ENCODE measurements at places on chromosomes 2 and 18.
A peak's percentile ranks its signal among the peaks of the same experiment; 100 is the strongest.

DNA sequence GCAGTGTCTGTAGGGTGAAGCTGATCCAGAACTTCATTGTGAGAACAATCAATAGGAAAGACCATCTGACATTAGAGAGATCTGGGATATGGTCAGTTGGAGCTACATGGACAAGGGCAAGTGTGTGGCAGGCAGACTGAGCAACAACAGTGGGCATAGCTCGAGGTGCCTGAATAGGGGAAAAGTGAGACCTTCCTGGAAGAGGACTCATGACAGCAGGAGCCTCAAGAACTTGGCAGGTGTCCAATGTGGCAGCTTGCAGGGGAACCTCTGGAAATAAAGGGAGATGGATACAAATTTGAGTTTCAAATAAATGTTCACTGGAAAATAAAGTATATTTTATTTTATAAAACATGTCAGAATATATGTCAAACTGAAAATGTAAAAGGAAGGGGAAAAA, 117.9 kb downstream of the TANC1 start:
- peak; percentile 61 for DNase-seq

- peak; percentile 55 for DNase-seq
These were observed 46.7 kb downstream of the DAPL1 start for GRCh38 chr2:158841850-158842249.

DNA sequence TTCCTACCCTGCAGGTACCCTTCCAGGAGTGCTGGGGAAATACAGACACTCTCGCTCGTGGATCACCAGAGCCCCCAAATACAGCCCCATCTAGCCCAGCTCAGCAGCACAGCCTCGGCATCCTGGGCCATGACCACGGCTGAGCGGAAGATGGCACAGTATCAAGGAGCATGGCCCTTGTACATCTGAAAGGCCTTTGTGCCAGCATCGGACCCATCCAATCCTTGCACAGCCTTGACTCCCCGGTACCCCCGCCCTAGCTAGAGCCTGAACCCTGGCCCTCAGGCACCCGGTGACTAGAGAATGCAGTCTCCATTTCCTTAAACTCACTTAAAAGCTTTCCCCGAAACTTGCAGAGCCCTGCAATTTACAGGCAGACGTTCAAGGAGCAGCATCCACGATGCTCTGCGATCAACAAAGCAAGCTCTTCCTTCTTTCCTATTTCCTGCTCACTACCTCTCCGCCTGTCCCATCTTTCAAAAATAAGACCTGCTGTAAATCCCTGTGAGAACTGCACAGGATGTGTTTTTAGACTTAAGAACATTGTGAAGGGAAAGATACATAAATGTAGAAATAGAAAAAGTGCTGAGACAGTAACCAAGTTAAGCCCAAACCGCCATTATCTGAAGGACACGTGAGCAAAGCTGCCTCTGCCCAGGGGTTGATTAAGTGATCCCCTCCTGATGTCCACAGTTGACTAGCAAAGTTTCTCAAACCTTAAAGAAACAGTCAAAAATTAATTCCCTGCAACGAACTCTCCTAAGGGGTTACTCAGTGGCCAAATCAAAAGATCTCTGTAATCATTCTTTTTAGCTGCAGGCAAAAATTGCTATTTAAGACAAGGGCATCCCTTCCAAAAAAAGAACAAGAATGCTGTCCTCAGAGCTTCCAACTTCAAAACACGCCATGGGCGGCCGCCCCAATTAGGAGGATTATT, 48.5 kb downstream of the ZNF516 start:
- no peak for DNase-seq

DNA sequence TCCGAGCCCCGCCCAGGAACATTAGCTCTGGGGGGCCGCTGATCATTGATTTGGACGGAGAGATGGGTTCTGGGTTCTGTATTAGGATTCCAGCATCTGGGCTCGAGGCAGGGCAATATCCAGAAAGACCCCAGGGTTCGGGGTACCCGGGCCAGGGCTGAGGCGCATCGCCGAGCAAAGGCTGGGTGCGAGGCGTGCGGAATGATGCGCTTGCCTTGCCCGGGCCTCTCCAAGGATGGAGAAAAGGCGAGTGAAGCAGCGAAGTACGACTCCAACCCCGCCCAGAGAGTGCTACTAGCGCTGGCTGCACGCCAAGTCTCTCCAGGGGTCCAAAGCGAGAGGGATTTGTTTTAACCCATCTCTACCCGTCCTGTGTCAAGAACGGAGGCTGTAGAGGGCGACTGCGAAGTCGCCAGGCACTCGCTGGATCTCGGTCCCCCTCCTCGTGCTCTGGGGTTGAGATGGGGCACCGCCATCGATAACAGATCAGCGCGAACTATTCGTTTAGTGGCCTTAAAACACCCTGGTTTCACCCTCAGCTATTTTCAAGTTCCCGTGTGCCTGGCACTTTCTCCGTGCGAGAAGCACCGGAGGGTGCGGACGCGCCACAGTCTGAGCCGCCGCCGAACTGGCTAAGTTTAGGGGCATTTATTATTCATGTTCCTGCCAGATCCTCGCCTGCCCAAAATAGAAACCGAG, 1.9 kb downstream of the ADCYAP1 start:
- no peak for DNase-seq

DNA sequence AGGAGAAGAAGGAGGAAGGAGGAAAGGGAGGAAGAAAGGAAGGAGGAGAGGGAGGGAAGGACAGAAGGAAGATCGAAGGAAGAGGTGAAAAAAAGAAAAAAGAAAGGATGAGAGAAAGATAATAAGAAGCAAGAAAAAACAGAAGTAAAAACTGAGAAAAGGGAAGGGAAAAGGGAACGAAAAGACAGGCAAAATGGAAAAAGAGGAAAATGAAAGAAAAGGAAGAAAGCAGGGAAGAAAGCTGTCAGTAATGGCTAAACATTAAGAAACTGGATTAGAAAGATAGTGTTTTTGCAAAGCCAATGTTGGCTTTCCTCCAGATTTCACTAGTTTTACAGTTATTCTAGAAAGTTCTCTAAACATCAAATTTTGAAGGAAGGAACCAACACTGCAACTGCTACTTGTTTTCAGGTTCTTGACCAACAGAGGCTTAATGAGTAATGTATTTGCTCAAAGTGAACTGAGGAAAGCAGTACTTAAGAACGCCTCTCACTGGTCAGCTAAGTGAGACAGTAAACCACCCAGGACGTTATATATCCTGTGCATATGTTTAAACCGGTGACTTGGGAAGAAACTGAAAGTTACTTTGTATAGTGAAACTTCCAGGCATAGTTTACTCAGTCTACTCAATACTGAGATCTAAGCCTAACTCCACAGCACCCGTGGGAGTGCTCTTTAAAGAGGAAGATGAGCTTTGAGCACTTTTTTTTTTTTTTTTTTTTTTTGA, 286.2 kb upstream of the TRIB2 start:
- no peak for DNase-seq

GRCh38 chr2:54329482-54330161, 73.6 kb upstream of the TSPYL6 start:
- DNase-seq = peak; percentile 70

DNA sequence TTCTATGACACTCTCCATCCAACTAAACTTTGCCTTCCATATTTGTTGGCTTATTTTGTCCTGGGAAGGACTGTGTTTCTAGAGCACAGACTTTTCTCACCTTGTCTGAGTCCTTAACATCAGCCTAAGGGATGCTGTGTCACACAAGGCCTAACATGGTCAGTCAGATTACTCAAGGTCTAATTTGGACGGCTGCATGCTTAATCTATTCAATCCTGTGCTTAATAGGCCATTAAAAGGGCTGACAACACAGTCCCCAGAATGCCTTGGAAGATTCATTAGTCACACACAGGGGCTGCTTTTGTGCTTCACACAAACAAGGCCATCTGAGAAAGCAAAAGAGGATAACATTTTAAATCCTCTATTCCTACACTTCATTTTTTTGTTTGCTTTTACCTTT, 84.0 kb downstream of the DYNAP start:
- no peak for DNase-seq

DNA sequence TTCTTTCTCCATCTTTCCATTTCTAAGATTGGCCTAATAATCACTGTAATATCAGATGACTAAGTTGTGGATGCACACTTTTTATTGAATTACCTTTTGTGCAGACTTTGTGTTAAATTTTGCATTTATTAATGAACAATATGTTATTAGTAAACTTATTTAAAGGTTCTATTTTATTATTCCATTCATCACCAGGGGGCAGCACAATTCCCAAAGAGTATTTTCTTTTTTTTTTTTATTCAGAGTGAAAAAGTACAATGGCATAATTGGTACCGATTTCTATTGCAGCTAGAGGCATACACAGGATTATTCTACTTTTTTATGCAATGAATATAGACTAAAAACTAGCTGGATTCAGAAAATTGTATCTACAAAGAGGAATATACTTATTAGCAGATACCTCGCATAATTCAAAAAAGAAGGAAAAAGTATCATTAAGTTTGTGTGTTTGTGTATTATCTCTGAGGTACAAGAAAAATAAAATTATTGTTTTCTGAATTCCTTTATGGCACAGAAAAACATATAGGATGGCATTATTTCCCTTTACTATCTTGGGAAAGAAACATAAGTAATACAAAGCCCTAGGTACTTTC, 390.6 kb downstream of the ERBB4 start:
- DNase-seq = peak; percentile 51

DNA sequence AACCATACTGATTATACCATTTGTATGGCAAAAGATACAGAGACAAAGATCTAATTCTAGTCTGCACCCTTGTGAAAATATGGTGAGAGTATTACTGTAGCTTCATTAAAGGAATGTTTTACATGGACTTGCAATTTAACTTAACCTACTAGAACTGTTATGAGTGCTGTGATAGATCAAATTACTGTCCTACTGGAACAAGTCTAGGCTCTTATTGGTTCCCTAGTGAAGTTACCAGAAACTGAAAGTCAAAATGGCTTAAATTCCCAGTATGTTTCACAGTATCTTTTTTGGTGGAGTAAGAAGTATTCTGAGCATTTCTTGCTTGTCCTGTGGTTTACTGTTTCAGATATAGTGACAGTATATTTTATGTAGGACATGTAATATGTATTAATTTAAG, 3.8 kb upstream of the TBR1 start:
- DNase-seq = no peak

- DNase-seq = no peak
These were observed 7.0 kb upstream of the SCTR start for GRCh38 chr2:119531292-119531691.

DNA sequence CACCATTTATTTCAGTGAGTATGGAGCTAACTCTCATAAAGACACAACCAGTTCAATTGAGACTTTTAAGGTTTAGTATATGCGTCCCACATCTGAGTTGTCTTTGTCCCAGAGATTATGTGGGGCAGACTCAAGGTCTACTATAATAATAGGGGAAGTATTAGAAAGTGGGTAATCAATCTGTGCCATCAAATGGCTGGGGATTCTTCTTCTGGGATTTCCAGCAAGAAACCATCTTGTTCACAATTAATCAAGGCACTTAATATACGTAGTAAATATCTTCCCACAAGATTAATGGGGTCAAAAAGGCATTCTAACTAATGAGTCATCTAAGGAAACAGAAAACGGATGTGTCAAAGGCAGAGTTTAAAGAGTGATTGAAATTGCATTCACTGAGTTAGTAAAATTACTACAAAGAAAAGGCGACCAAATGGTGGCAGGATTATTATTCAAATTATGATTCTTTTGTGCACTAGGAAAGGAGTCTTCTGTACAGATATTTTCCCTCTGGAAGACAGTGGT, 179.8 kb upstream of the REG3G start:
- no peak for DNase-seq

DNA sequence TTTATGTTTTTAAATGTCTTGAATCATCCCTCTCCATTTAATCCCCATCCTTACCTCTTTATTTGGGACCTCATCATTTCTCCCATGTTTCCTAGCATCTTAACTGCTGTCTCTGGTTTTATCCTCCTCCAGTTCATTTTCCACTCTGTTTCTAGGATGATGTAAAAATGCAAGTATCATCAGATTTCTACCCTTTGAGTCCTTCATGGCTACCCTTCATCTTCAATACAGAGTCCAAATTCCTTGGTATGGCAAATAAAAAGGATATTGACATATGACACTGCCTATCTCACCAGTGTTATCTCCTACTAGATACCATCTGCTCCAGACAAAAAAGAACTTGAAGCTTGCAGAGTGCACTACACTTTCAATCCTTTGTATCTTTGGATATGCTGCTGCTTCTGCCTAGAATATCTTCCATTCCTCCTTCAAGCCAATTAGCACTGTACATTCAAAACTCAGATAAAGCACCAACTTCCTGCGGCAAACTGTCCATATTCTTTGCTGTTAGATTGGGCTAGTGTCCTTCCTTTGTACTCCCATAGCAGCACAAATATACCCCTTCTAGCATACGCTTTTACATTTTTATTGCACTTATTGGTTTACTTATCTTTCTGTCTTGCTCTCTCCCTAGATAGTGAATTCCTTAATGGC, 24.6 kb upstream of the TLK1 start:
- no peak for DNase-seq

DNA sequence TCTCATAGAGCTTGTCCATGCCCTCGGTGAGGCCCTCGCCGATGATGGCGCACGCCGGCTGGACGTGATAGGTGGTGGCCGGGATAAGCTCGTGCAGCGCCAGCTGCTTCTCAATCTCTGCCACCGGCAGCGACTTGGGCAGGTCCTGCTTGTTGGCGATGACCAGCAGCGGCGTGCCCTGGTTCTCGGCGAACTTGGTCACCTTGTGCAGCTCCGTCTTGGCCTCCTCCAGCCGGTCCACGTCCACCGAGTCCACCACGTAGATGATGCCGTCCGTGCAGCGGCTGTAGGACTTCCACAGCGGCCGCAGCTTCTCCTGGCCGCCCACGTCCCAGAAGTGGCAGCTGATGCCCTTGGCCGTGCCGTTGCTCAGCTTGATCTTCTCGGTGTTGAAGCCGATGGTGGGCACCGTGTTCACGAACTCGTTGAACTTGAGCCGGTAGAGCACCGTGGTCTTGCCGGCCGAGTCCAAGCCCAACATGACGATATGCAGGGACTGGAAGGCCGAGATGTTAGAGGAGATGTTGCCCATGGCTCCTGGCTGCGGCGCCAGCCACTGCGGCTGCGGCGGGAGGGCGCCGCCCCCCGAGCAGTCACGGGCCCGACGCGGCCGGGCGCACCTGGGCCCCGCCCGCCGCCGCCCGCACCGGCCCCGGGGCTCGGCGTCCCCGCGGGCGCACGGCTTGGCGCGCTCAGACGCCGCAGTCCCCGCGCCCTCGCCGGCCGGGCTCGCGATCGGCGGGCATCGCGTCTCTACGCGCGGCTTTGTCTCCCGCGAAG, 636 bp downstream of the ARL4C start:
- peak; percentile 54 for DNase-seq

DNA sequence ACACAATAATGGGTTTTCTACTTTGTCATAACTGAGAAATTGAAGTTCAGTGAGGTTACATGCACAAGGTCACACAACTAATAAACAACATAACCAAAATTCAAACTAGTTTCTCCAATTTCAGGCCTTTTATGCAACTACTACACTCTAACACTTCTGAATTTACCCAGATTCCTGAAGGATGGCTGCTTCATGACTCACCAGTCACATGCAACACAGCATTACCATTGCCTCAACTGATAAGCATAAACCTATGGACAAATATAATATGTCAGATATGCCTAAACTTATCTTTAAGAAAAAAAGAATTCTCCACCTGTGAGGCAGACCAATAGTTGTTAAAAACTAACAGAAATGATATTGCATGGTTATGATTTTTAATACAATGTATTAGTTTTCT, 586.5 kb upstream of the SLC8A1 start:
- DNase-seq = no peak

GRCh38 chr2:27148801-27149439, at the start of gene TCF23:
Gene TCF23 (plus strand): TSS chr2:27149004. CDS start chr2:27149134, 130 bp downstream.
- no peak for DNase-seq

Measured in dermis blood vessel endothelial cell (primary cell).